ENCODE measurements at places on chromosomes 1 and 21.

DNA sequence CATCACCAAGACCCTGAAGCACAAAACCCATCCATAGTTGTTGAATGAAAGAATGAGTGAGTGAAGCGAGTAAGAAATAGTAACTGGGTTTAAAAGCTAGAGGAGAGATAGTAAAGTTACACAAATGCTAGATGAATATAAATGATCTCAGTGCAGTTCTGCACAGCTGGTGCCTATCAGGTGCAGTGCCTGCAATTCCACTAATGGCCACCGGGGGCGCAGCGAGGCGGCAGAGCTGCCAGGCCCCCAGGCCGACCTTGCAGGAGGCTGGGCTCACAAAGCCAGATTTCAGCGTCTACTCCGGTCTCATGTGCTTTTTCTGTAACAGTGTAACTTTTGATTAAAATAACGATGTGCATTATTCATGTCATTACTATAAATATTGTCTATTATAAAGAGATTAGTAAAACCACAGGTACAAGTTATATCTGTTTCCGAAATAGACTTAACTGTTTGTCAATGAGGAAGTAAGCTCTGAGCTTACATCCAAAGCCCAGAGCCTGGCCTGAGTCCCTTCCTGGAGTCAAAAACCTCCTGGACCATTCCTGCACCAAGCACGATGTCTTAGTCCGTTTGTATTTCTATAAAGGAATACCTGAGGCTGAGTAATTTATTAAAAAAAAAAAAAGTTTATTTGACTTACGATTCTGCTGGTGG is 477.6 kb downstream of the NPHP4 start:
- peak; percentile 72 for DNase-seq

GRCh38 chr1:9770298-9770697 is 53.5 kb downstream of the CLSTN1 start:
- DNase-seq = no peak

DNA sequence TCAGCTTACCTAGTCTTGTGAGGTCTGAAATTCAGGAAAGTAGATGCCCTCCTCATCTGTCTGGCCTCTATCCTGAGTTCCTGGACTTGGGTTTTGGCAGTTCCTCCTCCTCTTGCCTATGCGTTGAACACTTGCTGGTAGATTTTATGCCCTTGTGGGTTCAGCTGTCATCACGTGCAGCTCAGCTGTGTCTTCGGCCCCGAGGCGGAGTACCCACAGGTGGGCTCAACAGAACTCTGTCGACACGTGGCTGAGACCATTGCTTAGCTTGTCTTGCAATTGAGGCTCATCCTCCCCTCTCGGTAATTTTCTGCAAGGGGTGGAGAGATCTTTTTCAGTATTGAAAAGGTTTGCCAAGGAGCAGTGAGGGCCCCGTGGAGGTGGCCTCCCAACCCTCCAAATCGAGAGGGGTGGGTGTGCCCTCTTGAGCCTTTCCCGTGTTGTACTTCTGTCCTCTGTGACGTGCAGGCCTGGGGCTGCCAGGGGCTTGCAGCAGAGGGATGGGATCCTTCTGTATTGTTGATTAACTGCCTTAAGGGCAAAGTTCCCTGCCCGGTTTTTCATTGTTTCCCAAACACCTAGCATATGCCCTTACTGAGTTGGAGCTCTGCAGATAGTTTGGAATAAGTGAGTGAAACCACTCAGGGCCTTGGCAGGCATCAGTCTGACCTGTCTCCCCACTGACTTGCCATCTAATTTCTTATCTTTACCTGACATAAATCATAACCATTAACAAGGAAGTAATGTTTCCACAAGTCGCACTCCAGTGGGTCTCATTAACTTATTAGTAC is 2.9 kb downstream of the CENPS start:
- no peak for DNase-seq

DNA sequence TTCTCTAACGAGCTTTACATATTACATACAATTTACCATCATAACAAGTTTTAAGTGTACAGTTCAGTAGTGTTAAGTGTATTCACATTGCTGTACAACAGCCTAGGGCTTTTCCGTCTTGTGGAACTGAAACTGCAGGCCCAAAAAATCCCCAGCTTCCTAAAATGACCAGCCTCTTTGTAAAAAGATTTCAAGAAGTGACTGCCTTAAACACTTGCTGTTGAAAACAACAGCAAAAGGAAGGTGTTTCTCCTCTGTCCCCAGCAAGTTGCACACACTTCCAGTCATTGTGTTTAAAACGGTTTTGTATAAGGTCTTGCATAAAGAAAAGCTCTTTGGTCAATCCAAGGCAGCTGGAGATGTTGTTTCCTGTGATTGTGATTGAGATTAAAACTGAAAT is 16.0 kb upstream of the GBP1 start:
- no peak for DNase-seq

GRCh38 chr1:63068626-63069025 is 253.7 kb upstream of the FOXD3 start:
- no peak for DNase-seq

- no peak for DNase-seq
These were observed 27.0 kb upstream of the TMEM39B start for GRCh38 chr1:32045772-32046171.

DNA sequence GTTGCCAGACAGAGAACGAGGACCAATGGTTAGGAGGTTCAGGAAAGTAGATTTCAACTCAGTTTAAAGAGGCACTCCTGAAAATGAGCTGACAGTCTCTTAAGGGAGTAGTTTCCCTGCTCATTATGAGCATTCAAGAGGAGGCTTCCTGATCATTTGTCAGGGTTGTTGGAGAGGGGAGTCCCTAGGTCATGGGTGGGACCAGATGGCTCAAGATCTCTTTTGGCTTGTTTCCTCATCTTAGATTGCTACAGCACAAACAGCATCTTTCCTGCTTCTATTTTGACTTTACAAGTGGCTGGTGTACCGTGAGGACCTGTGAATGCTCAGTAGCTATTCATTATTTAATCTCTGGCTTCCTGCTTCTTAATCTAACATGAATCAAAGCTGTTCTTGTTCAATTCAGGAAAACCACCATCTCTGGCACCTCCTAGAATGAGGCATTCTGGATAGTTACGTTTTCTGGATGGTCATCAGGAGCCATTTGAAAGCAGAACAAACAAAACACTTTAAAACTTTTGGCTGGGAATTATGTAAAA is 47.6 kb downstream of the PEX14 start:
- no peak for DNase-seq

- DNase-seq = no peak
These were observed 161.8 kb downstream of the DPYD start for GRCh38 chr1:97759078-97759477.

DNA sequence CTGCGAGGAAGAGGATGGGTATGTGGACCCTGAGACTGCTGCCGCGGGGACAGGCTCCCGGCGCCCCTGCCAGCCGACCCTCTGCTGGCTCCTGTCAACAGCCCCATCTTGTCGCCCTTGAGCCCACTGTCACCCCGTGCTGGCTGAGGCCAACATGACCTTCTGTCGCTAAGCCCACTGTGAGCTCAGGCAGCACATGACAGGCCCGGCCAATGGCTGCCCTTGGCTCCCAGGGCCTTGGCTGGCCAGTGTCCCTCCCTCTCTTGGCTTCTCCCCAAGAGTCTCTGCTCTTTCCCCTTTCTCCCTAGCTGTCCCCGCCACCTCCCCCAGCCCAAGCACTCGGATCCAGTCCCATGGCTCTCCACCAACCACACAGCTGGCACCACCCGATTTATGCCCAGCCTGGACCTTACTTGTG is 3.5 kb downstream of the PEX10 start:
- DNase-seq = no peak

GRCh38 chr1:8690253-8690525 is 127.3 kb downstream of the RERE start:
- no peak for DNase-seq

GRCh38 chr21:44658913-44659595 is 1.3 kb downstream of the KRTAP12-3 start:
- DNase-seq = no peak

DNA sequence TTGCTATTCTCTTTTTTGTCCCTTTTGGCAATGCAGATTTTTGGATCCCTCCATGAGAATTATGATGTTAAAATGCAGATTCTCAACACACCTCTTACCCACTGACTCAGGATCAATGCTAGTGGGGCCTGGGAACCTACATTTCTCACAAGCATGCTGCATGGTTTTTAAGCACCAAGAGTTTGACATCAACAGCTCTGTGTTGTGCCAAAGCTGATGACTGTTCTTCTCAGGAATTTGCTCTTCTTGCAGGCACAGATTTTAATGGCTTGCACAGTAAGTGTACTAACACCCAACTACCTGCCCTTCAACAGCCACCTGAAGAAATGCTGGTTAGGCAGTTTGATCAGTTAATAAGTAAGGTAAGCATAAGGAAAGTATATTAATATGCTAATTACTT is 468.7 kb downstream of the PTBP2 start:
- DNase-seq = no peak

GRCh38 chr1:169804941-169805340 is 10.2 kb upstream of the METTL18 start:
- no peak for DNase-seq

All from NCI-H1105 (cell line).